LoVo (cell line): ENCODE measurements at places on chromosomes 5 and 9.

- DNase-seq, result peak; percentile 75
Measured at GRCh38 chr5:38660194-38660668, 103.8 kb upstream of the LIFR start.

DNA sequence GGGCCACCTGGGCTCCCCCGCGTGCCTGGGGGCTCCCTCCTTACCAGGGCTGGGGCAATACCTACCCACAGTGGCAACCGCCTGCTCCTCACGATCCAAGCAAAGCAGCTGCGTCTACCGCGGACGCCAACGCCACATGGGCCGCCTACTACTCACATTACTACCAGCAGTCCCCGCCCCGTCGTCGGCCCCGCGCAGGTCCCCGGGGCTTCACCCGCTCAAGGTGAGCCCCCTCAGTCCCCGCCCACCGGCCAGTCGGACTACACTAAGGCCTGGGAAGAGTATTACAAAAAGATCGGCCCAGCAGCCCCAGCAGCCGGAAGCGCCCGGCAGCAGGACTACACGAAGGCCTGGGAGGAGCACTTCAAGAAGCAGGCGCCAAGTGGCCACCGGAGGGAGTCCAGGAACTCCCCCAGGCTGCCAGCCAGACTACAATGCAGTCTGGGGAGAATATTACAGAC is 106.0 kb upstream of the MTAP start:
- no peak for DNase-seq

DNA sequence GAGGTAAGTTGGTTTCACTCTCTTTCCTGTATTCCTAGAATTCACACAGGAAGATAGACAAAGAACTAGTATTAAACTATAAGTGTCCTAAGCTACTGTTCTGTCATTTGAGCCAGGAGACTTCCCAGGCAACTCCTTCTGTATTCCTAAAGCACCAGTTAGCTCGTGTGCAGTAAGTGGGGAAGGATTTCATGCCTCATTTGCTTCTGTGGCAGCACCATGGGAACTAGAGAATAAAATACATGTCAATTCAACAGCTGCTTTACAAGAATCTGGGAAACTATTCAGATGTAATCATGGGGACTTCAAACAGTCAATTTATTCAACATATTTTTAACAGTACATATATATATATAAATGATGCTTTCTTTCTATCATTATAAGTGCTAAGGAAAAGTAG is 762.3 kb downstream of the PRELID2 start:
- DNase-seq, result no peak

GRCh38 chr5:39053189-39053588 is 21.0 kb downstream of the RICTOR start:
- DNase-seq, result no peak

DNA sequence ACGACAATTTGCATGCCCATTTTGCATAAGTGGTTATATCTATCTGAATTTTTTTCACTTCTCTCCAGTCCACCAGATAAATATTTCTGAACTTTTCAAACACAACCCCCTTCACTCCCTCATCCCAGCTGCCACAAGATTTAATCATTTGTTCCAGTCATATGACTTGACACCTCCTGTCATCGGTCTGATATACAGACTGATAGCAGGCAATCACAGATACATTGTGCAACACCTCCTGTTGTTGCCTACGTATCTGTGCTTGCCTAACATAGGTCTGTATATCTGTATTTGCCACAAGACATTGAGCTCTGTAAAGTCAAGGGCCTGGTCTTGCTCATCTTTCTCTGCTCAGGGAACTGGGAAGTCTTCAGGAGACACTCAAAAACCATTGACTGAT is 65.6 kb downstream of the GNA14 start:
- DNase-seq, result no peak

DNA sequence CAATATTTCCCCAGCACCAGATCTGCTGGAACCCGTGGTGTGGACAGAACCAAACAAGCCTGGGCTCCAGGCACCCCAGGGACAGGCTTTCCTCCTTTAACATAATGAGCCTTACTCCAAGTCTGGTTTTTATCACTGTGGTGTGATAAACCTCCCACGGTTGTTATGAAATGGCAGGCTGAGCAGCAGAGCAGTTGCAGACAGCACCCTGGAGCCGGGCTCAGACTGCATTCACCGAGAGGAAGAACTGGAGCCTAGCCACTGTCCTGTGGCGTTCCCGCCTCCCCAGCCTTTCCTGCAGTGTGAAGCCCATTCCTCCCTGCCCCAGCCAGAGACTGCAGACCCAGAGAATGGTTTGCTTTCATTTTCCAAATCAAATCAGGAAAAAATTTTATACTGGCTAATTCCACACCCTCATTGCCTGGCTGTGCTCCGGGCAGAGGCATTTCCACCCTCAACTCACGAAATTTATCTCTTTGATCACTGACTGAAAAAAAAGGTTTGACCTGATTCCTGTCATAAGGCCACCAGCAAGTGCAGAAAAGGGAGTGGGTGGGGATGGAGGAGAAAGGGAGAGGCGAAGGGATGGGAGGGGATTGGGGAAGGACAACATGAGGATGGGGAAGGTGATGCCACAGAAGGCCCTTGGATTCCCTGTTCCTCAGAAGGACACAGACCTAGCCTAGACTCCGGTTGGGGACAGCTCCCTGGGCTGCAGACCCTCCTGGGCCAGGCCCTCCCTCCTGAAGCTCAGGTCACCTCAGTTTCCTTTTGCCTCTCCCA is 18.9 kb downstream of the IPPK start:
- DNase-seq, result no peak

DNA sequence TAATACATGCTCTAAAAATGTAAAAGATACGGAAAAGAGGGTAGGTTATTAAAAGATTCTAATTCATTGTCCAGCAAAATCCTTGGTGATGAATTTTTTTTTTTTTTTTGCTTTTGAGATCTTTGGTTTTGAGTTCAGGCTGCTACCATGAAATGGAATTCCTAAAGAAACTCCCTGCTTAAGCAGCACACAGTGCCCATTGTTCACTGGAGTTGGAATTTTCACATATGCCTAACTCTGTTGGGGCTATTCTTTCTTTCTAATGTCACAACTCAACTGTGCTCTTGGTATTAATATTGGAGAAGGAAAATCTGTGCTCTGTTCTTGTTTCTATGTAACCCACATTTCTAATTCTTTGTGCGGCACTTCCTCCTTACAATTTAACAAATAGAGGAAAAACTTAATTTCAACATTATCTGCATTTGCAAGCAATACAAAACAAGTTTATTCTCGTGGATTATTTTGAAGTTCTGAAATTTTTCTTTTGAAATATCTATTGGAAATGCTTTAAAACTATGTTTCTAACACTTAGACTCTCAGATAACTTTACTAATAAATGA is 21.6 kb downstream of the MATR3 start:
- no peak for DNase-seq

GRCh38 chr5:109105631-109106267 is 304.0 kb downstream of the PJA2 start:
- no peak for DNase-seq

DNA sequence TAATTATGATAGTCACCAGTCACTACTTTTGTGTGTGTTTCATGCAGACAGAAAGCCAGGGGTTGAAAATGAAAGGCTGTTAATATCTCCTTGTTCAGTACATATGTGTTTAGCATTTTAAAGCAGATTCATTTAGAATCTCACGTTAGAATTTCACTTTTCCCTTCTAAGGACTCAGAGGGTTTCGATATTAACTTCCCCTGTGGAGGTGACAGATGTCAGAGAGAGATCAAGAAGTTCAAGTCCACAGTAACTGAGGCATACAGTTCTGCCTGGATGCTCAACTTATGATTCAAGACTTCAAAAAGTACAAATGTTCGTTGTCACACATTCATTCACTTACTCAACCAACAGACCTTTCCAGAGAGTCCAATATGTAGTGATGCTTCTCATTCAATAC is 251.1 kb downstream of the EBF1 start:
- DNase-seq, result no peak

DNA sequence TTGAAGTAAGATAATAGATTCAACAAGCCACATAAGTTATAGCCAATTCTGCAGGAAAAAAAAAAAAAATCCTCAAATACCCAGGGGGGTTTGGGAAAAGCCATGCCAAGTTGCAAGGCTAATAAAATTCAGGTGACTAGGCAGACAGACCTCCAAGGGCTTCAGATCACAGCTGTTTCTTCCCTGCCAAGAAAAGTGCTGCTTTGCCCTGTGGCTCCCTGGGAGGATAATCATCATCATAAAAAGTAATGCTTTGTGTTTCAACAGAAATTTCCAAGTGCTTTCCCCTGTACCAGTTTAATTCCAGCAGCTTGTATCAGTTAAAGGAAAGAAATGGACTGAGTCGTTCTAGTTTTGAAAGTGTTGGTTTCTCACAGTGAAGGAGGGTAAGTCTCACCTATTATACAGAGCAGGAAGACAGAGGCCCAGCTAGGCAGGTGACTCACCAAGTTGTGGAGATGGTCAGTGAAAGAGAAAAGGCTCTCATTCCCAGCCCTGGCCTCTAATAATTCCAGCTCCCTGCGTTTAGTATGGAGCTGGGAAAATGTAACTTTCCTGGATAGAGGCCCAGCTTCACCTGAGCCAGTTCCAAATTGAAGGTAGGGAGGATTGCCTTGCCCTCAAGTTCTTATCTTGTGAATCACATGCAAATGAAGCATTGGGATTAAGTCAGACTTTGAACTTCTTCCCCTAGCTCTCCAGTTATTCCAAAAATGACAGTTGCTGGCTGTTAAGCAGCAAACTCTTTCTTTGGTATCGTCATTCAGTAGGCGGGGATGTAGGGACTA is 263.4 kb downstream of the GRIA1 start:
- DNase-seq, result peak; percentile 54

DNA sequence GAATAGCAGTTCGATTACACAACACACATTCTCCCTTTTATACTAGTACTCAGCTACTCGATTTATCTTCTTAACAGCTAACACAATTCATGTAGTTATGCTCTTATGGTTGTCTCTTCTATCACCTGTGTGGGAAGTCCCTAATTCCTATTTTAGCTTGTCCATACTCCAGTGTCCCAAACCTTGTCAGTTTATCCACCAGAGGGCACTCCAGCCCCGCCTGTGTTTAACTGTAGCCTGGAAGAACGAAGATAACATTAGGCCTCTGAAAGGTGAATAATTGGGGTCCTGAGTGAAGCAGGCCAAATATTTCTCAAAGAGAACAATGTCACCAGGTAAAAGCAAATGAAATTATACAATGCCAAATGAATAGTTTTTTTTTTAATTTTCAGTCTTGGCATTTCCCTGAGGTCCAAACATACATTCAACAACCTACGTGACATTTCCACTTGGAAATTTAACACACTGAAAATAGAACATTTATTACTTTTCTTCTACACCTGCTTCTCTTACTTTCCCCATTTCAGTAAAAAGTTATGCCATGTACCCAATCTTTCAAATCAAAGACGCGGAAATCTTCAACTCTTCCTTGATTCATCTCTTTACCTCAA is 560.7 kb downstream of the HTR1A start:
- DNase-seq, result peak; percentile 52

DNA sequence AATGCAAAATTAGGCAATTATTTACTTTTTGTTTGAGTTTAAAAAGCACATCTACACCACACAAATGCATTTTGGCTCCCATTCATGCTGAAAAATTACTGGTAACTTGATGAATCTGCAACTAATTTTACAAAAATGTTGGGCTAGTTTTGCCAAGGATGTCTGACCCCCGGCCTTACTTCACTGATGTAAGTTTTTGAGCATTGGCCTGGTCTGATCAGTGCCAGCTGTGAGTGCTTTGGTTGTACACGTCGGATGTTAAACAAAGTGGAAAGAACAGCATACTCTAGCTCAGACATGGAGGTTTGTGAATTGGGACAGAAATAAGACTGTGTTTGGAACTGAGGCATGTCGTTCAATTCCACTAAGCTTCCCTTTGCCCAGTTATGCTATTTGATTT is 1044.2 kb downstream of the TLE4 start:
- DNase-seq, result no peak

GRCh38 chr9:129880654-129881546 is 45.6 kb downstream of the USP20 start:
- DNase-seq, result no peak

GRCh38 chr9:1702701-1703100 is 312.4 kb upstream of the SMARCA2 start:
- DNase-seq, result no peak

GRCh38 chr9:16425562-16426231 is 444.8 kb downstream of the BNC2 start:
- no peak for DNase-seq

DNA sequence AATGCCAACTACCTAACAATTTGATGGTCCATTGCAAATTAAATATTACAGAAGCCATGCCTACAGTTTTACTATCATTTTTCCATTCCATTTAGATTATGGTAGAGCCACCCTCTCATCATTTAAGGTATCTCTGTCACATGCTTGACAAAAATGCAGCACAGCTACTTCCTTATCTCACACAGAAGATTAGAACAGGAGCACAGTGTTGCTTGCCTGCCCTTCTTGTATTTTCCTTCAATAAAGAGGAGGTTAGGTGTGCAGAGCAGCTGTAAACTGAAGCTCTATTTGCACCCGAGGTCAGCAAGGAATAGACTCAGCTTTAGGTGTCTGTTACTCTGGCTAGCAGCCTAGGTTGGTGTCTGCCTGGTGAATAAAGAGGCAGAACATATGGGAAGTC is 51.5 kb upstream of the ATP10B start:
- no peak for DNase-seq

DNA sequence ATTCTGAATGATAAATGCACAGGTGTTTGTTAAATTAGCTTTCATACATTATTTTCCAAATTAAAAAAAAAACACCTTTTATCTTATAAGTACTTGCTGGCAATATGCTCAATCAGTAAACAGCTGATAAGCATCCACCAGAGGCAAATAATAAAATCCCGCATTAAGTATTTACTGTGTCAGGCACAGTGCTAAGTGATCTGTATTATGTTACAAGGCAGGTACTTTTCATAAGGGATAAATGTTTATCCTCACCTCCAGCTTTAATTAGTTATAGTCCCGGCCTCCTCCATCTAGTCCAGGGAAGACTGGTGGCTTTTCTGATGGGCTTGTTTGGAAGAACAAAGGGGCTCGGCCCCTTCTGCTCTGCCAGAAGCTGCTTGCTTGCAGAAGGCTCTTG is 40.1 kb downstream of the PFDN1 start:
- DNase-seq, result no peak

DNA sequence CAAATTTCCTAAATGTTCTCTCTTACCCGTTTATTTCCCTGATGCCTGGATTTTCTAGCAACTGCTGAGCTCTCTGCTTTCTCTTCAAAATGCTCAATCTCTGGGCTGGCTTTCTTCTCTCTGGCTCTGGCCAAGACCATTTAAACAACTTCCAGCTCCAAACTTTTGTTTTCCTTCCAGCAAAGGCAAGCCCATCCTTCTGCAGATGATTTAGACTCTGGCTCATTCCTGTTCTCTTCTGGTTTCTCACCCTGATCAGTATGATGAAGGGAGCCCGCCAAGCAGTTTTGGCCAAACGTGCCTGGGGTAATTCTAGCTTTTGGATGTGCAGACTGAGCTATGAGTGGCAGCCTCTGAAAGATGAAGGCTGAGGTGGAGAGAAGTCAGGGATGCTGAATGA is 78.1 kb downstream of the HSPA4 start:
- DNase-seq, result no peak

GRCh38 chr5:142701673-142702311 is 15.9 kb upstream of the FGF1 start:
- no peak for DNase-seq

GRCh38 chr9:105656131-105656921 is 5.9 kb upstream of the TAL2 start:
- DNase-seq, result peak; percentile 59

GRCh38 chr9:21465859-21466518 is 16.1 kb downstream of the IFNE start:
- peak; percentile 66 for DNase-seq
